Omental fat pad (tissue), 4 donors: ENCODE measurements at places on chromosomes 4 and X. TPM values are rescaled to one million over a fixed set of nuclear protein-coding genes. Genes with fewer than 3 reads are reported as not detected.

The PAPSS1 gene
- 36.3 TPM for total RNA-seq

The SPANXC gene
- not detected for total RNA-seq

The FIP1L1 gene
- total RNA-seq: 31.6 TPM

The EDA gene
- 6.3 TPM for total RNA-seq

The KCTD8 gene
- total RNA-seq: 6.4 TPM

The TAF7L gene
- total RNA-seq: 0.63 TPM

The HTR2C gene
- not detected for total RNA-seq

The FAAH2 gene
- total RNA-seq: 8.4 TPM

The CNGA1 gene
- total RNA-seq: 1.4 TPM

The MID1 gene
- 14.5 TPM for total RNA-seq

The GCNA gene
- 3.1 TPM for total RNA-seq

The FGA gene
- not detected for total RNA-seq
